ENCODE measurements at places on chromosomes 1 and 21.
A peak's percentile ranks its signal among the peaks of the same experiment; 100 is the strongest.

DNA sequence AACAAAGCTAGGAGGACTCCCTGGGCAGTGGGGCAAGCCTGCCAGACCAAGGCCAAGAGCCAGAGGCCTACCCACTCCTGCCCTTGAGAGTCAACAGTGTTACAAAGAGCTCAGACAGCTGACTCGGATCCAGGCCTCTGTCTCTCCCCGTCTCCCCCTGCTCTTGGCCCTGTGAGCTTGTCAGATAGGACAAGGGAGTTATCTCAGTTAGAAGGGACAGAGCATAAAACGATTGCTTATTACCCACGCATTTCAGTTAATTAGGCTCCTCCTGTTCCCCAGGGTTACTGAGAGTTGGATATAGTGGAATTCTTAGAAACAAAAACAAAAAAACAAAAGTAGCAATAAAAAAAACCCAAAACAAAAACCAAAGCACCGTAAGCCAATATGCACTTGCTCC is 1.3 kb downstream of the SLC41A1 start:
- DNase-seq = no peak

DNA sequence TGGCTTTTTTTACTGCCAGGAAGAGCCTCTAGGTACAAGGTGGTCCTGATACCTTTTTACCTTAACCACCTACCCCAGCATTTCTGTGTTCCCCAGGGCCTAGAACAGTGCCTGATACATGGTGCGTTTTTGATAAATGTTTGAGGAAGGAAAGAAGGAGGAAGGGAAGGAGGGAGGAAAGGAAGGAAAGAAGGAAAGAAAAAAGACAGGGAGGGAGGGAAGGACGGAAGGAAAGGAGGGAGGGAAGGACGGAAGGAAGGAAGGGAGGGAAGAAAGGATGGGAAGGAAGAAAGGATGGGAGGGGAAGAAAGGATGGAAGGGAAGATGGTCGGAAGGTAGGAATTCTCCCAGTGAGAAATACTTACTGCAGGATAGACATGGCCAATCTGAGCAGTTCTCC is 12.0 kb upstream of the MAGOH start:
- DNase-seq = no peak

GRCh38 chr1:164805399-164805798 is 246.4 kb downstream of the PBX1 start:
- no peak for DNase-seq

DNA sequence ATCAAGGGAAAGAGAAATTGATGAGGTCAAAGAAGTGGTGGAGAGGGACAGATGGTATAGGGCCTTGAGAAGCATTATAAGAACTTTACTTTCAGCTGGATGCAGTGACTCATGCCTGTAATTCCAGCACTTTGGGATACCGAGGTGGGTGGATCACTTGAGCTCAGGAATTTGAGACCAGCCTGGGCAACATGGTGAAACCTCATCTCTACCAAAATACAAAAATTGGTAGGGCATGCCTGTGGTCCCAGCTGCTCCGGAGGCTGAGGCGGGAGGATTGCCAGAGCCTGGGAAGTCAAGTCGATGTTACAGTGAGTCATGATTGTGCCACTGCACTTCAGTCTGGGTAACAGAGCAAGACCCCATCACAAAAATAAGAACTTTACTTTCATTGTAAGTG is 5.7 kb downstream of the TMEM50A start:
- DNase-seq = no peak

DNA sequence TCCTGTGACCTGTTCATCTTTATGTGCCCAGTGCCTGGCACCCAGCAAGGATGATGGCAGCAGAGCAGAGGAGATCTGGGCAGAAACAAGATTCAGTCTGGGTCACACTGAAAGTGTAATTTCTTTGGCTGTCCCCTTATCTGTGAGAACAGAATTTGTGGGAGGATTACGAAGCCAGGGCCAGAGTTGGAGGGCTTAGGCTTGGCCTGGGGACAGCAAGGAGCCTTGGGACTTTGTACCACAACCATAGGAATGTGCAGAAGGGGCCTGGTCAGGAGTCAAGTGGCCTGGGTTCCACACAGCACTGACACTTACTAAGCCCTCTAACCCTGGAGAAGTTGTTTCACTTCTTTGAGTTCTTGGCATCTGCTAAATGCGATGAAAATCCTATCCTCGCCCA is 12.8 kb downstream of the PMVK start:
- no peak for DNase-seq

DNA sequence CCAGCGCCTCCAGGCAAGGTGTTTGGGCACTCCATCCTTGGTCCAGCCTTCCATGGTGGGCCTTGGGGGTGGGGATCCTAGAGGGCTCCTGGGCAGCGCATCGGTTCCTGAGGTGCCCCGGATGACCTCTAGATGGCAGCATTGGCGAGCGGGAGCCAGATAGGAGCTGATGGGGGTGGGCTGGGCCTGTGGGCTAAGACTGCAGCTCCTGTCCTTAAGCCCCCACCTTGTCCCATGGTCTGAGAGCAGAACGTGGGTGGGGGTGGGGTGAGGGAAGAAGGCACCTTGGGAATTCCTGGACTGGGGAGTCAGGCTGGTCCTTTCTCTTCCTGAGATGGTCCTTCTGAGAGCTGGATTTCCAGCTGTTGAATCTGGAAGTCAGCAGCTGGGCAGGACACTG is 93.4 kb upstream of the CSF3R start:
- DNase-seq = peak; percentile 46

DNA sequence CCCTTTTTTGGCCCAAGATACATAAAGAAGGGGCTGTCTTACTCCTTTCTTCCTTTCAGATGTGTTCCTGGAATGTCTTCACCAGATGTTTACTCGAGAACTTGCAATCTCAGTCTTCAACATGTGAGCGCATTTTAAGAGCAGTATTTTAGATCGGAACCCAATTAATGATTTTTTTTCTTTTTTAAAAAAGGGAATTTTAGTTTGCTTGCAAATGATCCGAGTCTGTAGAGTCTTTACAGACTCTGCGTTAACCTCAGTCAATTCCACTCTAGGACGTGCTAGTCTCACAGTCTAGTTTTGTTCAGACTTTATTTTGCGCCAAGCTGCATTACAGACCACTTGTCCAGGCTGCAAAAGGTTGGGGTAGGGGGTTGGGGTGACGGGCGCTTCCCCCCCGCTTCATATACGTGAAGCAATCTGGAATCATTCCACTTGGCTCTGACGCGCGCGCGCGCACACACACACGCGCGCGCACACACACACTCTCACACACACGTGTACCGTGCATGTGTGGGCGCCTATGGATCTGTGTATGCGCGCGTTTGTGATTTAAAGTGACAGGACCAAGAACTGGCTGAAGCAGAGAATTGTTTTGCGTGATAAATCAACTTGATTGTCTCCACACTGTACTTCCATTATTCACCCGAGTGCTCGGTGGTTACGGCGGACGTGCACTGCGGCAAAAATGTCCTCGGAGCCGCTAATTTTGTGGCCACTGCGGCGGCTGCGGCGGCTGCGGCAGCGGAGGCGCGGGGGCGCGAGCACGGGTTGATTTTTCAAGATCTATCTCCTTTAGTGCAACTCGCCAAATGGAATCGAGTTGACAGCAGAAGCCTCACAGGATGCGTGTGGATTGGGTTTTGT is 25.6 kb upstream of the NFIA start:
- peak; percentile 47 for DNase-seq

DNA sequence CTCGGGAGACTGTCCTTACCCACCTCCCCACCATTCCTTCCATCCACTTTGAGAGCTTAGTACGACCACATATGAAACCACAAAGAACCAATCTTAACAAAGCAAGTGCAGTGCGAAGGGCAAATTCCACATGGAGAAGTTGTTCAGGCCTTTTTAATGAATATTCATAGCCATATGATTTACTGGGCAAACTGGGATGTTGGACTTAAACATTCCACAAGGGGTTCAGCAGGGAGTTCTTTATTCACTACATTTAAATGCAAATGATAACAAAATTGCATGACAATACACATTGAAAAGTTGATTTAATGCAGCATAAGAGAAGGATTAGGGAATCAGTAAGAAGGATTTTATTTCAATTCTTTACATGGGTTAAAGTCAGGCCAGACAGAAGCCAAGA is 14.7 kb downstream of the NMNAT2 start:
- DNase-seq = no peak

GRCh38 chr1:228445843-228446650 is 29.4 kb upstream of the TRIM17 start:
- DNase-seq = no peak

- no peak for DNase-seq
Measured at GRCh38 chr21:38869196-38869595, 63.5 kb downstream of the ETS2 start.

GRCh38 chr1:67077593-67077992 is 23.6 kb upstream of the SLC35D1 start:
- no peak for DNase-seq

DNA sequence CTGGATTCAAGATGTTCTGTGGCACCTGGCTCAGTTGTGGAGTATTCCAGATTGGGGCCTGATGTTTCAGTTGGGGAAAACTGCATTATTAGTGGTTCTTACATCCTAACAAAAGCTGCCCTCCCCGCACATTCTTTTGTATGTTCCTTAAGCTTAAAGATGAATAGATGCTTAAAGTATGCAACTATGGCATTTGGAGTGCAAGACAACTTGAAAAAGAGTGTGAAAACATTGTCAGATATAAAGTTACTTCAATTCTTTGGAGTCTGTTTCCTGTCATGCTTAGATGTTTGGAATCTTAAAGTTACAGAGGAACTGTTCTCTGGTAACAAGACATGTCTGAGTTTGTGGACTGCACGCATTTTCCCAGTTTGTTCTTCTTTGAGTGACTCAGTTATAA is 7.2 kb downstream of the FPGT start:
- DNase-seq = no peak

- no peak for DNase-seq
Measured at GRCh38 chr1:57013522-57013921, 47.7 kb upstream of the C8B start.

DNA sequence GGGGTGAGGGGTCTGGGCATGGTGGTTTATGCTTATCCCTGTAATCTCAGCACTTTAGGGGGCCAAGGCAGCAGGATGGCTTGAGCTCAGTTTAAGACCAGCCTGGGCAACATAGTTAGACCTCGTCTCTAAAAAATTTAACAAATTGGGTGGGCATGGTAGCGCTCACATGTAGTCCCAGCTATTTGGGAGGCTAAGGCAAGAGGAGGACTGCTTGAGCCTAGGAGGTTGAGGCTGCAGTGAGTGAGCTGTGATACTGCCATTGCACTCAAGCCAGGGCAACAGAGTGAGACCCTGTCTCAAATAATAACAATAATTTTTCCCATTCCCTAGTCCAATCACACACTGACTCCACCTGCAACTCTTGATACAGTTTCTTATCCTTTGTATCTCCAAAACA is 6.3 kb downstream of the WASF2 start:
- DNase-seq = no peak

- DNase-seq = no peak
Measured at GRCh38 chr1:68958958-68959357, 462.1 kb upstream of the DEPDC1 start.

GRCh38 chr1:58248791-58249190 is 297.7 kb downstream of the OMA1 start:
- no peak for DNase-seq

- peak; percentile 2 for DNase-seq
Measured at GRCh38 chr1:3323021-3323795, 131.3 kb upstream of the ARHGEF16 start.

GRCh38 chr1:224251741-224252146 is 68.7 kb downstream of the DEGS1 start:
- DNase-seq = no peak

DNA sequence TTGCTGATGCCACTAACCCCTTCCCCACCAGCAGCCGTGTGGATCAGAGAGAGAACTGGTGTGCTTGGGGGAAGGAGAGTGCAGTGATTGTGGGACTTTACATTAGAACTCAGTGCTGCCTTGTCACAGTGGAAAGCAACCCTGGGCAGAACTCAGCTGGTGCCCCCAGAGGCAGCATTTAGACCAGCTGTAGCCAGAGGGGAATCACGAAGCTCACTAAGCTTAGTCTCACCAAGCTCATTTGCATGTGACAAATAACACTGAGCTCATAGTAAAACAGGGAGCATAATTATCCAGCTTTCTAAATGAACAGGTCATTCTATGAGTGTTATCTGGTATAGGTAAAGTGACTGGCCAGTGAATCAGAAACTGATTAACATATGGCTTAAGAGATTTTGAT is 9.8 kb upstream of the SMAP2 start:
- no peak for DNase-seq

DNA sequence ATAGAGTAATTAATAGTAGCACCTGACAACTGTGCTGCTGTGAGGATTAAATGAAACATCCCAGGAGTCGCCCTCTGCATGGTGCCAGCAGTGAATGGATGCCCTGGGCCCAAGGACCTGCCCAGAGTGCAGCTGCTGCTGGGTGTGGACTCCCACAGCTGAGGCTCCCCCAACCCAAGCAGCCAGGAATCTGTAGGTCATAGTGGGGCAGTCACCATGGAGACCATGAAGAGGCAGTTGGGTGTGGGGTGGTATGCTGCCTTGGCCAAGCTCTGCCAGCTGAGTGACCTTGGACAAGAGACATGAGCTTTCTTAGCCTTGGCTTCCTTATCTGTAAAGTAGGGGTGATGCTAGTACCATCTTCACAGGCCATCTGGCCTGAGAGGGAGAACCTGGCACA is 9.4 kb downstream of the OLIG2 start:
- DNase-seq = peak; percentile 19

DNA sequence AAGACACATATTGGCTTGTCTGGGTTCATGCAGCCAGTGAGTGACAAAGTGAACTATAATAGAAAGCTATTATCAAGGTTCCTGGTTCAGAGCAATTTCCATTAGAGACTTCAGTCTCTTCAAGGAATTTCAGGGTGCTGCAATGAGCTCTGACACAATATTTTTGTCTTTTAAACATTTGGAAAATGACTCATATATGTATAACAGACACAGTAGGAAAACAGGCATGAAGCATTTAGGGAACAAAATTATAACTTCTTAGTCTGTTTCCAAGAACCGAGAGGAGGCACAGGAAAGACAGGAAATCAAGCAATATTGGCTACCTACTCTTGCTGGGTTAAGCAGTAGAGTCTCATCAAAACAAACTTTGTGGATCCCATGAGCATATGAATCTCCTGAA is 170.4 kb downstream of the PTPRC start:
- DNase-seq = no peak

DNA sequence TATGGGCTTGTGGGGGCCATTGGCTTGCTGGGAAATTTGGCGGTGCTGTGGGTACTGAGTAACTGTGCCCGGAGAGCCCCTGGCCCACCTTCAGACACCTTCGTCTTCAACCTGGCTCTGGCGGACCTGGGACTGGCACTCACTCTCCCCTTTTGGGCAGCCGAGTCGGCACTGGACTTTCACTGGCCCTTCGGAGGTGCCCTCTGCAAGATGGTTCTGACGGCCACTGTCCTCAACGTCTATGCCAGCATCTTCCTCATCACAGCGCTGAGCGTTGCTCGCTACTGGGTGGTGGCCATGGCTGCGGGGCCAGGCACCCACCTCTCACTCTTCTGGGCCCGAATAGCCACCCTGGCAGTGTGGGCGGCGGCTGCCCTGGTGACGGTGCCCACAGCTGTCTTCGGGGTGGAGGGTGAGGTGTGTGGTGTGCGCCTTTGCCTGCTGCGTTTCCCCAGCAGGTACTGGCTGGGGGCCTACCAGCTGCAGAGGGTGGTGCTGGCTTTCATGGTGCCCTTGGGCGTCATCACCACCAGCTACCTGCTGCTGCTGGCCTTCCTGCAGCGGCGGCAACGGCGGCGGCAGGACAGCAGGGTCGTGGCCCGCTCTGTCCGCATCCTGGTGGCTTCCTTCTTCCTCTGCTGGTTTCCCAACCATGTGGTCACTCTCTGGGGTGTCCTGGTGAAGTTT is 550 bp downstream of the RXFP4 start:
- no peak for DNase-seq

Measured in COR-L47 (cell line).